ENCODE measurements at places on chromosomes 13 and 19.

DNA sequence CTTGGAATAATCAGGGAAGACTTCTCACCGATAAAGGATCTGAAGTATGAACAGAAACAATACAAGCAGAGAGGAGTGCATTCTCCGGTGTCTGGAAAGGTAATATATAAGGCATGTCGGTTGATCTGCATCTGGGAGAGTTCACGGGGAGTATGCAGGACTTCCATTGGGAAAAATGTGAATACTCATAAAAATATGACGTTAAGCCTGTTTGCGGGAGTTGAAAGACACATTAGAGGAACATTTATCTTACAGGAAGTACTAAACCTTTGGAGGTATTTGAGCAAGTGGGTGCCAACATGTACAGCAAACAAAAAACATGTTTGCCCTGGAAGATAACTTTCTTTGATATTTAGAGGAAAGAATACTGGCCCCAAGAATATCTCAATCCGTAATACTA, 286.8 kb downstream of the SLITRK6 start:
- H3K4me1 ChIP-seq, result no peaks in the 10 kb centered on the region
- no peak overlapping the region for H3K27ac ChIP-seq
- H3K36me3 ChIP-seq, result no peaks in the 10 kb centered on the region

- no peak overlapping the region for H3K27ac ChIP-seq
- H3K4me3 ChIP-seq, result no peak overlapping the region
- DNase-seq, result no peak
- H3K27me3 ChIP-seq, result no peaks in the 10 kb centered on the region
These were observed 41.7 kb downstream of the GGACT start for GRCh38 chr13:100546713-100547405.

DNA sequence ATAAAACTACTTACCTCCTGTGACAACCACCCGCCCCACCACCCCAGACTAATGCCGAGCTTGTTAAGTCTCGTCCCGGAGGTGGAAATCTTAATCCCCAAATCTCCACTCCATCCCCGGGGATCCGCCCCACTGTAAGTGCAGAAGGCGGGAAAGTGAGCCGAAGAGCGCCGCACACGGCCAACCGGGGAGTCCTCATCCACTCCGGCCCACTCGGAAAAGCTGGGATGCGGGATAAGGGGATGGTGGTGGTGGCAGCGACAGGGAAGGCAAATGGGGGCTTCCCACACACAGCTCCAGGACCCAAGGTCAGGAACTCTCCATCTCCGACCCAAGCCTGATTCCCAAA, 621 bp downstream of the FBL start:
- H3K27ac ChIP-seq, result peak overlapping the region; percentile 98
- DNase-seq, result no peak
- peak overlapping the region; percentile 97 for H3K4me3 ChIP-seq
- H3K4me1 ChIP-seq, result peaks cover 47% of the 10 kb centered on the region
- no peaks in the 10 kb centered on the region for H3K27me3 ChIP-seq
- peaks cover 51% of the 10 kb centered on the region for H3K36me3 ChIP-seq

GRCh38 chr19:51339687-51340656, 2.0 kb downstream of the VSIG10L start:
- peaks cover 16% of the 10 kb centered on the region for H3K4me1 ChIP-seq
- peak overlapping the region; percentile 88 for H3K27ac ChIP-seq
- peak overlapping the region; percentile 81 for H3K4me3 ChIP-seq

DNA sequence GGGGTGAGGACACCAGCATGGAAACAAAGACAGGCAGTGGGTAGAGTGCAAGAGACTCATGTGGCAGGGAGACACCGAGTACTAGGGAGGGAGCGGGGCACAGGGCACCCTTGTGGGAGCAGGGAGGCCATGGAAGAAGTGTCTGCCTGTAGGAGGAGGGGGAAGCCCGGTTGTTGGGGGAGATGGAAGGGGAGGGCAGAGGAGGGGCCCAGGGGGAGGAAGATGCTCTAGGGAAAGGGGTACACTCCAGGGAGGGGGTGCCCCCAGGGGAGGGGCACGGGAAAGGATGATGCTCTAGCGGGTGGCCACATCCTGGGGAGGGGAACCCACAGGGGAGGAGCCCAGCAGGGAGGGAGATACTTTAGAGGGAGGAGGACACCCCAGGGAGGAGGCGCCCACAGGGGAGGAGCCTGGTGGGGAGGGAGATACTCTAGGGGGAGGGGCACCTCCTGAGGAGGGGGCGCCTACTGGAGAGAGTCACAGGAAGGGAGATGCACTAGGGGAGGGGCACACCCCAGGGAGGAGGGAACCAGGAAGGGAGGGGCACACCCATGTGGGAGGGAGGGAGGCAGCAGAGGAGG, 24.9 kb downstream of the CPAMD8 start:
- H3K4me1 ChIP-seq, result peaks cover 14% of the 10 kb centered on the region
- no peaks in the 10 kb centered on the region for H3K36me3 ChIP-seq
- peak; percentile 46 for DNase-seq
- peak overlapping the region; percentile 59 for H3K27ac ChIP-seq

- H3K4me1 ChIP-seq, result no peaks in the 10 kb centered on the region
- no peaks in the 10 kb centered on the region for H3K27me3 ChIP-seq
- H3K27ac ChIP-seq, result no peak overlapping the region
- no peaks in the 10 kb centered on the region for H3K36me3 ChIP-seq
These were observed 316.9 kb downstream of the TEX29 start for GRCh38 chr13:111637365-111637764.

DNA sequence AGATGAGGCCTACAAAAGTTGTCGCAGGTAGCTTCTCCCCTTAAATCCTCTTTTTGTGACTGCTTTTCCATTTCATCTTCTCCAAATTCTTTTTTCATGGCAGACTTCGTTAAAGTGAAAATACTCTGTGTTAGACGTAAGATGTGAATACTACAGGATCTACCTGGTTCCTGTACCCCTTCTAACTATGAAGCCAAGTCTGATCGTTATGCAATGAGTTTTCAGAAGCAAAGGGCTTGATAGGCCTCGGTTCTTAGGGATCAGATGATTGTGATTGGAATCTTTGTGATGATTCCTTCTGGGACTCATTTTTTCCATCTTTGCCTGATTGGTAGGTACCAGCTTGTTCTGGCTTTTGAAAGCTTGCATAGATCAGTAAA, 86.9 kb downstream of the PCCA start:
- no peaks in the 10 kb centered on the region for H3K4me1 ChIP-seq
- no peak overlapping the region for H3K4me3 ChIP-seq
- no peaks in the 10 kb centered on the region for H3K27me3 ChIP-seq

- DNase-seq, result peak; percentile 45
- H3K36me3 ChIP-seq, result peaks cover 64% of the 10 kb centered on the region
- H3K27me3 ChIP-seq, result no peaks in the 10 kb centered on the region
These were observed 3.9 kb downstream of the RPL18A start for GRCh38 chr19:17863520-17864182.

DNA sequence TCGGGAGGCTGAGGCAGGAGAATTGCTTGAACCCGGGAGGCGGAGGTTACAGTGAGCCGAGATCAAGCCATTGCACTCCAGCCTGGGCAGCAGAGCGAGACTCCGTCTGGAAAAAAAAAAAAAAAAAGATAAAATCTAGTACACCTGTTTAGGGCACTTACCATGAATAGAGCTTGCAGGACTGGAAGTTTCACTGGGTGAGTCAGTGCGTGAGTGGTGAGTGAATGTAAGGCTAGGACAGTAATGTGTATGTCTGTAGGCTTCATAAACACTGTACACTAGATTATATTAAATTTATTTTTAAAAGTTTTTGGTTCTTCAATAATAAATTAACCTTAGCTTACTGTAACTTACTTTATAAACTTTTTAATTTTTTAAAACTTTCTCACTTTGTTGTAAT, 22.9 kb downstream of the PPP5C start:
- no peak overlapping the region for H3K27ac ChIP-seq
- peak; percentile 17 for DNase-seq

GRCh38 chr13:30743319-30744055, 8.1 kb downstream of the ALOX5AP start:
- no peak overlapping the region for H3K4me3 ChIP-seq
- H3K4me1 ChIP-seq, result peaks cover 68% of the 10 kb centered on the region
- peak overlapping the region; percentile 86 for H3K27ac ChIP-seq
- no peaks in the 10 kb centered on the region for H3K27me3 ChIP-seq
- peaks cover 18% of the 10 kb centered on the region for H3K36me3 ChIP-seq

DNA sequence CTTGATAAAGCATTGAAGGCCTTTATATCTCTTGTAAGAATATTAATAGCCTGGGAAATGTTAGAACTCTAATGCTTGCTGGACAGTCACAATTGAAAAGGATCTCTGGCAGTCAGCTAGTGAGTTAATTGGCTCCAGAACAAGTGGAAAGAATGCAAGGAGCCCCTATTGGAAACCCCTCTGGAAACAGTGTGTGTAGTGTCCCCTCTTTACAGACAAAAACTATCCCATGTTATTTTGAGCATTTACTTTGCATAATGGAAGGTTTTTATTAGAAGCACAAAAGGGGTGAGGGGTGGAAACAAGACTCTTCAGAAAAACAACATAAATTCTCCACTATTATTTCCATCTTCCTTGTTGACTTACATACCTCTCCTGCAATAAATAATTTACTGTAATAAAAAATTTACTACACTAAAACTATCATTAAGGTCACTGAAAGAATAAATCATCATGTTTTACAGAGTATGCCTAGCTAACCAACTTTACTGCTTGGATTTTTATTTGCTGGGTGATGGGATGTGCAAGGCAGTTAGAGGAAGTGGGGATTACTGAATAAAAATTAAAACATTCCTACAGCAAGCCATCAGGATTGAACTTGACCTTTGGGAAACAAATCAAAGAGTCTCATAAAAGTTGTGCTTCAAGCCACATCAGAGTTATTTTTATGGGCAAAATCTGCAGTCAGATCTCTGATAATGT, 610.4 kb downstream of the TBC1D4 start:
- H3K4me1 ChIP-seq, result no peaks in the 10 kb centered on the region
- no peak overlapping the region for H3K4me3 ChIP-seq
- H3K27me3 ChIP-seq, result peaks cover 7% of the 10 kb centered on the region

GRCh38 chr13:51222037-51222685, at the start of gene FAM124A:
Gene FAM124A (plus strand): TSS chr13:51222398. CDS start chr13:51222502, 104 bp downstream.
- no peaks in the 10 kb centered on the region for H3K36me3 ChIP-seq
- peaks cover 3% of the 10 kb centered on the region for H3K4me1 ChIP-seq
- H3K27me3 ChIP-seq, result peaks cover 66% of the 10 kb centered on the region
- peak within 1 kb of the TSS; percentile 76 for H3K4me3 ChIP-seq

DNA sequence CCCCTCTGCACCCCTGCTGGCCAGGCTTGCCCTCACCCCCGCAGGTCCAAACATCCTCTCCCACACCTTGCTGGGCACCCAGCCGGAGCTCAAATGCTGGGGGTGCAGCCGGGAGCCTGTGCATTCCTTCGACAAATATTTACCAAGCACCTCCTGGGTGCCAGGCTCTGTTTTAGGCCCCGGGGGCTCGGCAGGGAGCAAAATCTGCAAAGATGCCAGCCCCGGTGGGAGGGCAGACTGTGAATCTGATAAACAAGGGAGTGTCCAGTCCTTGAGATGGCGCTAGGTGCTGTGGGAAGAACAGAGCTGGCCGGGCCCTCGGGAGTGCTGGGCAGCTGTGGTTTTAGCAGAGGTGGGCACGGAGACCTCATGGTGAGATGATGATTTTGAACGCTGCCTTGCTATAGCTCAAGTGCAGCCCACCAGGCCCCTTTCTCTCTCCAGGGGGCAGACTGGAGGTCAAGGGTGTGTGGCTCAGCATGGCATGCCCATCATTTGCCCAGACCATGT, 10.6 kb downstream of the NFIX start:
- peaks cover 28% of the 10 kb centered on the region for H3K27me3 ChIP-seq
- no peak overlapping the region for H3K4me3 ChIP-seq
- no peak for DNase-seq
- no peak overlapping the region for H3K27ac ChIP-seq
- H3K36me3 ChIP-seq, result no peaks in the 10 kb centered on the region

DNA sequence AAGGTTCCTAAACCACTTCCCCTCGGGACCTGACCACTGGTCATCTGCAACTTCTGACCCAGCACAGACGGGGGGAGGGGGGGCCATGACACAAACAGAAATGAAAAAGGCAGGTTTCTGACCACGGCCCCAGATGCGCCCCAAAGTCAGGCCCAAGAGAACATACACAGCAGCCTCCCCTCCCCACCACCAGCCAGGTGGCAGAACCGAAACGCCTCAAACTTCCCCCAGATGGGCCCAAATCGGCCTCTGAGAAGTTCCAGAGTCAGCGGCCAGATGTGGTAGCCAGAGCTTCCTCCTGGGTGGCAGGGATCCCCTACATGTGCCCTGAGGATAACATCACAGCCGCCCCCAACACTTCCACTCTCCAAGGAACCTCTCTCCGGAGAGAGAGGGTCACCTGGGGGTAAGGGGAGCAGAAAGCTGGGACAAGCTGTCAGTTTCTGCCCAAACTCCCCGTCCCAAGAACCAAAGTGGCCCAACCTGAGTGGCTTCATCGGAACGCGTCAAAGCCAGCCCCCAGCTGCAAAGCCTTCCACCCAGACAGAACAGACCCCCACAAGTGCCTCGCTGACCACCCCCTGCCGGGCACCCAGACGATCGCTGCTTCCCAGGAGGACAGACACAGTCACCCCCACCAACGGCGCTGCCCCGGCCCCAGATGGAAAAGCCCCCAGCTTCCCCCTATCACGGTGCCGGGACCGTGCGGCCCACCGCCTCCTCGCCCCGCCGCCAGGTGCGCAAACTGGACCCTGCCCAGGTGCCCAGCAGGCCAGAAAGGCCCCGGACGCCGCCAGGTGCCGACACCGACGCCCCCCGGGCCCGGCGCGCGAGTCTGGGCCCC, 800 bp downstream of the ELL start:
- DNase-seq, result peak; percentile 44
- no peaks in the 10 kb centered on the region for H3K27me3 ChIP-seq
- H3K4me1 ChIP-seq, result peaks cover 25% of the 10 kb centered on the region
- H3K27ac ChIP-seq, result peak overlapping the region; percentile 85
- peak overlapping the region; percentile 82 for H3K4me3 ChIP-seq

- DNase-seq, result peak; percentile 64
- no peak overlapping the region for H3K4me3 ChIP-seq
- no peak overlapping the region for H3K27ac ChIP-seq
- H3K27me3 ChIP-seq, result peaks cover 13% of the 10 kb centered on the region
- H3K4me1 ChIP-seq, result peaks cover 6% of the 10 kb centered on the region
- H3K36me3 ChIP-seq, result no peaks in the 10 kb centered on the region
These were observed 40.7 kb upstream of the MEDAG start for GRCh38 chr13:30865123-30866049.

- no peak for DNase-seq
- H3K36me3 ChIP-seq, result no peaks in the 10 kb centered on the region
- no peak overlapping the region for H3K27ac ChIP-seq
- H3K4me1 ChIP-seq, result no peaks in the 10 kb centered on the region
- no peaks in the 10 kb centered on the region for H3K27me3 ChIP-seq
These were observed 222.9 kb downstream of the SLITRK5 start for GRCh38 chr13:87894059-87894458.

GRCh38 chr13:86155756-86156155, 356.5 kb upstream of the SLITRK6 start:
- H3K36me3 ChIP-seq, result no peaks in the 10 kb centered on the region
- no peak overlapping the region for H3K4me3 ChIP-seq
- no peak overlapping the region for H3K27ac ChIP-seq
- H3K4me1 ChIP-seq, result no peaks in the 10 kb centered on the region

- no peak for DNase-seq
- H3K4me3 ChIP-seq, result no peak overlapping the region
- H3K4me1 ChIP-seq, result no peaks in the 10 kb centered on the region
- H3K36me3 ChIP-seq, result no peaks in the 10 kb centered on the region
- H3K27me3 ChIP-seq, result no peaks in the 10 kb centered on the region
- no peak overlapping the region for H3K27ac ChIP-seq
These were observed 357.9 kb downstream of the SLITRK6 start for GRCh38 chr13:85441364-85441763.

GRCh38 chr13:111573801-111574200, 253.4 kb downstream of the TEX29 start:
- H3K27me3 ChIP-seq, result peaks cover 6% of the 10 kb centered on the region
- no peaks in the 10 kb centered on the region for H3K4me1 ChIP-seq
- no peaks in the 10 kb centered on the region for H3K36me3 ChIP-seq
